ENCODE measurements at places on chromosomes 3 and 15.

GRCh38 chr15:42371096-42371495 is 11.8 kb downstream of the CAPN3 start:
- no peak for DNase-seq

DNA sequence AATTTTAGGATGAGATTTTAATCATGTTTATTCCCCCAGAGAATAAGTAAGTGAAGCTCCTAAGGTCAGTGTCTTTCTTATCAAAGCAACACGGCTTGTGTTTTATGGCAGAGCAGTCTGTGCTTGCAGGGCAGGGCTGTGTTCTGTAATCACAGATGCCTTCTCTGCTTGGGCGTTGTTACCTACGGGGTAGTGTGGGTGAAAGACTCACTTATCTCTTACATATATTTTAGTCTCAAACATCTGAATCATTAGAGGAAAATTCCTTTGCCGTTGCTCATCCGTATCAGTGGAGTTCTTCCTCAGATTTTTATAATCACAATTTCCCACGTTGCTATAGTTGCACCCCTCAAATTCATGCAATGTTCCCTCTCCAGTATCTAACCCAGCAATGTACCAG is 271.7 kb upstream of the MEIS2 start:
- no peak for DNase-seq

DNA sequence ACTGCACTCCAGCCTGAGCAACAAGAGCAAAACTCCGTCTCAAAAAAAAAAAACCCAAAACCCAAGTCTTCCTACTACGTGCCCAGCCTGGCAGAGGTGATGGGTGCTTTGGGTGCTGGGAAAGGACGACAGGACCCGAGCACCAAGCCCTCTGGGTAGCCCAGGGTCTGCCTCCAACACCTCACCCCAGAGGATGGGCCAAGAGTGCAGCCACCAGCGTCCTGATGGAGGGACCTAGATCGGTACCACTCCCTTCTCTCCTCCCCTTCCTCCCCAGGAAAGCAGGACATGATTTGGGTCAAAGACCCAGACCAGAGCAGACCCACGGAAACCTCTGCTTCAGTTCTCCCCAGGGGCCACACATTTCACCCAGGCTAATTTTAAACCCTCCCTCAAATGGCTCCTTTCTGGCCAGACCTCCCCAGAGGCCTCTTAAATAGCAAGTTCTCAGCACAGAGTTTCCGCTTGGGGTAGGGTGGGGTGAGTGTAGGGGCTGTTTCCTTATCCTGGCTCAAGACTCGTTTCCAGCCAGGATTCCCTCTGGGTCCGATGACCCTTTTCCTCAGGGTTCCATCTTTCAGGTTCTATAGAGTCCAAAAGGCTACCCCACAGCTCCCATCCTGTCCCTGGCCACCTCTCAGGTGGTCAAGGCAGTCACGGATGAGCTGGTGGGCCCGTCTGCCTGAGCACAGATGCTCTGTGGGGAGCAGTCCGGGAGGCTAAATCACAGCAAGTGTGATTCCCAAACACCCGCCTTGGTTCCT is 20.5 kb downstream of the RBPMS2 start:
- no peak for DNase-seq

DNA sequence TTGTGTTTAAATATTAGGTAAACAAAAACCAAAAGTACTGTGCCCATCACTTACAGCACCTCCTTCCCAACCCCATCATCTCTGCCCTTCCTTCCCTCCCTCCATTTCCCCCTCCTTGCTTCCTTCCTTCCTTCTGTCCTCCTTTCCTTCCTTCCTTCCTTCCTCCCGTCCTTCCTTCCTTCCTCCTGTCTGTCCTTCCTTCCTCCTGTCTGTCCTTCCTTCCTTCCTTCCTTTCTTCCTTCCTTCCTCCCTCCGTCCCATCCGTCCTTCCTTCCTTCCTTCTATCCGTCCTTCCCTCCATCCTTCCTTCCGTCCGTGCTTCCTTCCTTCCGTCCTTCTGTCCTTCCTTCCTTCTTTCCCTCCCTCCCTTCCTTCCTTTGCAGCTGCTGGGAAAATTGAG is 67.8 kb upstream of the SIAH2 start:
- no peak for DNase-seq

DNA sequence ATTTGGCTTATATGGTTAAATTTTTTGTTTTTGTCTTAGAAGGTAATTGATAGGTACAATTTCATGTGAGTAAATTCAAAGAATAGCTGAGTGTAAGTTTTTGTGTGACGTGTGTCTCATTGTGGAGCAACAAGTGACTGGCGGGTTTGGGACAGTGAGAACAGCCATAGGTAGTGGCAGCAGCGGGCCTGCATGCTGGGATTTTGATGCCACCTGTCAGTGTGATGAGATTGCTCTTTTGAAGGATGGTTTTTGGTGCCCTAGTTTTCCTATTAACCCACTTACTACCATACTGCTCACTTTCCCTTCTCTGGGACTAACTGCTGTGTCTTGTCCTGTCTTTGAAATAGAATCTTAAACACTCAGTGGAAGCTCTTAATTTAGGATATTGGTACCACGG is 522.6 kb downstream of the NAALADL2 start:
- no peak for DNase-seq

GRCh38 chr15:31177951-31178350 is 76.4 kb upstream of the TRPM1 start:
- no peak for DNase-seq

GRCh38 chr3:157444797-157445184 is 8.1 kb downstream of the PTX3 start:
- DNase-seq: no peak

DNA sequence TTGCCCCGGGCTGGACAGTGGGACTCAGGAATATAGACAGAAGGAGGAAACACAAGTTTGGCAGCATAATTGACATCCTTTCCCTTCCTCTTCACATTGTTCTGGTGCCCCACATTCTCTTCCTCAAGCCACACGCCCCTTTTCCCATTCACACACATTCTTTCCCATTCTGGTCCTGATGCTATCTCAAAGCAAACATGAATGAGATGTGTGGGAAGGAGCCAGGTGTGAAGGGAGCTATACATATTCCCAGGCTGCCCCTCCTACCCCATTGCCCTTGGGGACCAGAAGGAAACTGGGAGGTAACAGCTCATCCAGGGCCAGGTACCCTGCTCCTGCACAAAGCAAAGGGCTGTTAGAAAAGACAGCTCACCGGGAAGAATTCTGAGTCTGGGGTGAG is 23.4 kb upstream of the CLK3 start:
- DNase-seq: no peak

GRCh38 chr3:133074977-133075376 is 36.8 kb downstream of the TMEM108 start:
- no peak for DNase-seq

- no peak for DNase-seq
Observed at GRCh38 chr15:67708500-67708899, 116.8 kb upstream of the SKOR1 start.

DNA sequence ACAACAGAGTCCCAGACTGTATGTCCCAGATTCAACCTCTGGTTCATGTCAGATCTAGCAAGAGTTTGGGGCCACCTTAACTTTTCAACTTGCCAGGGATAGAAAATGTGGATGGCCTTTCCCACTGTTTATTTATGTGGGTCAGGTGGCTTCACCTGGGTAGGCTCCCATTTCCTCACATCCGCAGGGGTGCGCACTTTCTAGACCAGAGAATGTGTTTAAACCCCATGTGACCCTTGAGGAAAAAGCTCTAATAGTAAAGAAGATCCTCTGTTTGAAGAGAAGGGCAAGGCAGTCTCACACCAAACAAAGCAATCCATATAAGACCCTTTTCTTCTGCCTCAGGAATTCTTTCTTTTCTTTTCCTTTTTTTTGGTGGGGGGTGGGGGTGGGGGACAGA is 167.2 kb upstream of the TSC22D2 start:
- no peak for DNase-seq

- no peak for DNase-seq
Observed at GRCh38 chr3:124395584-124396338, 334.5 kb upstream of the UMPS start.

- DNase-seq: no peak
Observed at GRCh38 chr3:129836381-129837064, 57.0 kb downstream of the TMCC1 start.

- DNase-seq: no peak
Observed at GRCh38 chr3:71258116-71258515, 325.4 kb downstream of the FOXP1 start.

DNA sequence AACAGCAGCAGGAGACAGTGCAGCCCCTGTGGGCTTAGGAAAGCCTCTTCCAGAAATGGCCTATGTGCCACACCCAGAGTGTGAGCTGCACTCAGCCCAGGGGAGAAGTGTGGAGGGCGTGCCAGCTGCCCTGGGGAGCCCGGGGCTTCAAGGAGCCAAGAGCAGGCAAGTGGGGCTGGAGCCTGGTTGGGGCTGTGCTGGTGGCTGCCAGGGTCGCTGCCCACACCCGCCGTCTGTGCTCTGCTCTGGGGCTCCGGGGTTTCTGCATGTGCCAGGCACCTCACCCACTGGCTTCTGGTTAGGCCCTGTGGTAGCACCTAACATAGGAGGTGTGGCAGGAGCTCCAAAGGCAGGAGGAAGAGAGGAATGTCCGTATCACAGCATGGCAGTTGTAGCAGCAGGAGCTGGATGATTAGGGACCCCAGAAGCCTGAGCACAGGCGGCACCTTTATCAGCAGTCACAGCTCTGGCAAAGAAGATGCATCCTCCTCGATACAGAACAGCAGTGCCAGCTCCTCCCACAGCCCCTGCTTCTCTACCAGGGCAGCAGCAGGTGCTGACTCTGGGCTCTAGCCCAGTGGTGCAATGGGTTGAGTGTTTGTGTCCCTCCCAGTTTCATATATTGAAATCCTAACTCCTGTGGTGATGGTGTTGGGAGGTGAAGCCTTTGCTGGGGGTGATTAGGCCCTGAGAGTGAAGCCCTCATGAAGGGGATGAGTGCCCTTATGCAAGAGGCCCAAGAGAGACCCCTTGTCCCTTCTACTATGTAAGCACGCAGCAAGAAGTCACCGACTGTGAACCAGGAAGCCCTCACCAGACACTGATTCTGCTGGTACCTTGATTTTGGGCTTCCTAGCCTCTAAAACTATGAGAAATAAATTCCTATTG is 70.0 kb upstream of the KLF13 start:
- no peak for DNase-seq

DNA sequence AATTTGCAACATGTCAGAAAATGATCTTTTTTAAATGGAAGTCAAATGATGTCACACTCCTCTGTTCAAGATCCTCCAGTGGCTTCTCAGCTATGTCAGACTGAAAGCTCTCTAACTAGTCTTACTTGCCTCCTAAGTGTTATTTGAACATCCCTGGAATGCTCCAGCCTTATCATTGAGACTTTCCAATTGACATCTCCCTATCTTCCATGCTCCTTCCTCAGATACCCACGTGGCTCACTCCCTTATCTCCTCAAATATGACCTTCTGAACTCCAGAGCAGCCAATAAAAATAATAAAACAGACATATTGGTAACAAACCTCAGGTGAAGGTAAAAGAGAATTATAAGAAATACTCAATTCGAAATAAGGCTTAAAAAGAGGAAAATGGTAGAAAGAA is 25.5 kb upstream of the AADAC start:
- DNase-seq: no peak

GRCh38 chr15:69713726-69714559 is 261.3 kb downstream of the RPLP1 start:
- DNase-seq: peak; percentile 32

DNA sequence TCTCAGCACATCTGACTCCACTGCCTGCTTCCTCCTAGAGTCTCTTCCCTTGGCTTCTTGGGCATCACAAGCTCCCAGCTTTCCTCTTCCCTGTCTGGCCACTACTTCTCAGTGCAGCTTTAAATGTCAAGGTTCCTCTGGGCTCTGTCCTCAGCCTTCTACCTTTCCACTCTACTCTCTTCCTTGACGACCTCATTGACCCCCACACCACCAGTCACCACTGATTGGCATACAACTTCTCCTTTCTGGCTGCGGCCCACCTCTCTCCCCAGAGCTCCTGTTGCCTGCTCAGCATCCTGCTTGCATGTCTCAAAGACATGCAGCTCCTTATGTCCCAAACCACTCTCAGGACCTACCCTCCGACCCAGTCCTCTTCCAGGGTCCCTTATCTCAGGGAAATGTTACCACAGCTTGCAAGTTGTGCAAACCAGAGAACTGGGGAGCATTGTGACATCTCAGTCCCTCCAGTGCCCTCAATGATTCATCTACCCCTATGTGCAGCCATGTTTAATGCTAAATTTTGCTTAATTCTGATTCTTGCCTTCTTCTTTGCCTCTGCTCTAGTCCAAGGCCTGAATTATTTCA is 49.9 kb downstream of the TRPM1 start:
- no peak for DNase-seq

DNA sequence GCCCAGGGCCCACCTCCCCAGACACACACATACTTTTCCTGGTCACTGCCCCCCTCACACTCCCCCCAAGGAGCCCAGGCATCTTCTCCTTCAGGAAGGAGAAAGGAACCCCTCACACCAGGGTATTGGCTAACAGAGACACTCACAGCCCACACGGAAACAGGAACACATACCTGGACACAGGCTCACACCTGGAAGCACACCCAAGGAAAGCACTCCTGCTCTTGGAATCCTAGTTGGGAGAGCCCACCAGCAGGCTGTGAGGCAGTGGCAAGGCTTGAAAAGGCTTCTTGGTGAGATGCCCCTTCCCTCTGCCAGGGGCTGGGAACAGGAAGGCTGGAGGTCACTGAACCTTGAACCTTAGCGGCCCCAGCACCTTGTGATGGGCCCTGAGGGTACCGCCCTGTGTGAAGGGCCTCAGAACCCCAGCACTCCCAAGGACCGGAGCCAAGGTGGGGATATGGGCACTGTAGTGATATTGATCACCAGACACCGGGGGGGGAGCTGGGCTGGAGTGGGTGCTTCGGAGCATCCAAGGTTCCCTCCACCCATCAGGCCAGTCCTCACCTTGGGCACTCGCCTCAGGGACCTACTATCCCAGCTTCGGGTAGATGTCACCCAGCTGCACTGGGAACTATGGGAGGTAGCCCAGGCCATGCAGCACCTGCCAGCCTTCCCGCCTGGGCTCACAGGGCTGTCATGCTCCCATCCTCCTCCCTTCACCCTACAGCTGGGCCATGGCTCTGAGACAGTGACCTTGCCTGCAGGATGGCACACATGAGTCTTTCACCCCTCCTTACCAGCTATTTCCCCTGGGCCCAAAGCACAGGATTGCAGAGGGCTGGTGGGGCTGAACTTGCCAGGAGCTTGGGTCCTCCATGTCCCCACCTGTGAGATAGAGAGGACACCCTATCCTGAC is 16.4 kb downstream of the MYL3 start:
- no peak for DNase-seq

GRCh38 chr15:68795298-68795848 is 25.3 kb downstream of the ANP32A start:
- DNase-seq: peak; percentile 25

DNA sequence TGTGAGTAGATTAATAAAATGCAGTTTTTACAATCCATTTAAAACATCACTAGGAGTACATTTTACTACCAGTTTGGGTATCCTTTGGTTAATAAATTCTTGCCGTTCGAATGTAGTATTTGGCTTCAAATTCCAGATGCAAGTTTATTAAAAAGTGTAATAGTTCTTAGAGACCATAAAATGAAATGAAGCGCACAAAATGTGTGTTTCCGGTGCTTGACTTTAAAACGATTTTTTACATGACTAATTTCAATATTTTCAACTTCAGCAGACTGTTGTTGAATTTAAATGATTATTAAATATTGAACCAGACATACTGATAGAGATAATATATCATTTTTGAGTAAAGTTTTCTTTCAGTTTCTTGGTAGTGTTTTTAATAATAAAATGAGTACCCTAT is 138.4 kb upstream of the NAALADL2 start:
- no peak for DNase-seq
